ENCODE measurements at places on chromosomes 12 and 14.

DNA sequence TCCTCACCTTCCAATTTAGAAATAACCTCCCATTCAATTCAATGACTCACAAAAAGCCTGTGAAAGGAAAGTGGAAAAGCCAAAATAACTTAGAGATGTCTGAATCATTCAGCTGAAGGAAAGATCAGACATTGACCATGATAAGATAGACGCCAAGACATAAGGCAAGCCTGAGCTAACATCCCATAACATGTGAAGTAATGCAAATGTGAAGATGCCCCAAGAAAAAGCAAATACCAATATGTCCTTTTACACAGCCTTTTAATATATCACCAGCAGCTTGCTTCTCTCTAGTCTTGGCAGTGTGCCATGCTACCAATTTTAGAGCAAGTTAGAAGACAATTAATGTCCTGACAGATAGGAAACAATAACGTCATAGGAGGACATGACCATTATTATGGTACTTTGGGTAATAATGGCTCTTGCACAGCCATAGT is 2.4 kb upstream of the NUMB start:
- no peak for DNase-seq

DNA sequence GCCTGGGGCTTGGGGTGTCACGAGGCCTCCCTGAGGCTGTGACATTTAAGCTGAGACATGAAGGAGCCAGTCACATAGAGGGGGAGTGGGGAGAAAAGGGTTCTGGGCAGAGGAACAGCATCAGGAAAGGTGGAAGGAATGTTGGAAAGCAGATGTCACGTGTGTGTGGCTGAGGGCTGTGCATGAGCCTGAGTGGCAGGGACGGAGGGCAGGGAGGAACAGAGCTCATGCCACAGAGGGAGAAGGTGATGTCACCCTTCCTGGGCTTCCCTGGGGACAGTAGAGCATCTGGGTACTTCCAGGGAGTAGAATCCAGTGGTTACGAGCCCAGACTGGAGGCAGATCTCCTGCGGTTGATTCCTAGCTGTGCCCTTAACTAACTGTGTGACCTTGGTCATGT is 32.0 kb upstream of the JDP2 start:
- no peak for DNase-seq

DNA sequence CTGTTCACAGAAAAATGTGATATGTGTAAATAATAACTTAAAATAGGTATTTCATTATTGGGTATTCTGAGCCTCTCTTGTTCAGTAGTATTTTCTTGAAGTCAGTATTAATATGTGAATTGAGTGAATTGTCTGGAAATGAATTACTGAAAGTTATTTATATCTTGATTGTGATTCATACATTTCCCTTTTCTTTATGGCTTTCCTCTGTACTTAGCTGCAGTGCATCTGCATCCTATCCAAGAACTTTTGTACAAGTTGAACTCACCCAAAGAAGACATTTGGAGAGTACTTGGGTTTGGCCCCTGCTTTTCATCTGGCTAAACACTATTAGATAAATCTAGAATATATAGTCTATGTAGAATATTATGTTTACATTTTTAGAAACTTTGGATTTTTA is 326.0 kb downstream of the RAD51B start:
- no peak for DNase-seq

DNA sequence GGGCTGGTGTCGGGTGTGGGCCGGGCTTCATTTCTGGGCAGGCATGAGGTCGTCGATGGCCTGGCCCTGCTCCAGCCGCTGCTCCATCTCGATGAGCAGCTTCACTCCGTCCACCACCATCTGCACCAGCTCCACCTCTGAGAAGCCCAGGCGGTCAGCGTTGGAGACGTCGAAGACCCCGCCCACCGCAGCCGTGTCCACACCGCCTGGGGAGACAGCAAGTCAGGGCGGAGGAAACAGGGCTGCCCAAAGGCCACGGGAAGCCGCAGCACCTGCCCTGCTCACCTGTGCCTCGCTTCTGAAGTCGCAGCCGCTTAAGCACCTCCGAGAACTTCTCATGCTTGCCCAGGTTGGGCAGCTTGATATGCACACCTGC is 2.8 kb downstream of the CKB start:
- DNase-seq = no peak

DNA sequence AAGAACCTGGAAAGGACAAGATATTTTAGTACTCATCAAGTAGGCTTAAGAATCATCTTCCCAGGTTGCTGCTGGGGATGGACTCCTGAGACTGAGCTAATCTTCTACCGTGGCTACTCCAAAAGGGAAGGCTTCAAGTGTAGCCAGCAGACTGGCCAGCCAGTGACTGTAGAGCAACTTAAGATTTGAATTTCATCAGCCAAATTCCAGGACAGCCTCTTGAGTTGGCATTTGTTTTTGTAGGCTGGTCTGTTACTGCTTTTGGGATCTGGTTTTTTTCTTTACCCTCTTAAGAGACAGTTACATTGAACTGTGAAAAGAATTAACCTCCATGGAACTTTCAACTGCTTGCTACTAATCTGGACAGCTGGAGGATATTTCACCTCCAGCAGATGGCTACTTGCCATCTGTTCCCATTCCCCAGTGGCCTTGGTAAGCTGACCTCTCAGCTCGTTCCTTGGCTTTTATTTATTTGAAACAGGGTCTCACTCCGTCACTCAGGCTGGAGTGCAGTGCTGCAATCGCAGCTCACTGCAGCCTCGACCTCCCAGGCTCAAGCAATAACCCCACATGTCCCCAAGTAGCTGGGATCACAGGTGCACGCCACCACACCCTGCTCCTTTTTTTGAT is 20.7 kb downstream of the VTI1B start:
- DNase-seq = no peak

DNA sequence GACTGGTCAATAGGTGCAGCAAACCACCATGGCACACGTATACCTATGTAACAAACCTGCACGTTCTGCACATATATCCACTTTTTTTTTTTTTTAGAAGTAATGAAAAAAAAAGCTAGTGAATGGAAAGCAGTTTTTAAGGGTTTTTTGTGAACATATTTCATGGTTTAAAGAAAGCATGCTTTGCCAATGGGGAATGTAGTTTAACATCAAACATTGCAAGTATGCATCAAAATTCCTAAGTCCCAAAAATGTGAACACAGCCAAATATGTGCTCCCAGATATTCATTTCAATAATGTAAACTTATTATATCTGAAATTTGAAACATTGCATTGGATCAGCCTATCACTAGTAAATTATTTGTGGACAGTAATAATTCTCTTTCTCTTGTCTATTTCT is 710.4 kb upstream of the FLRT2 start:
- no peak for DNase-seq

GRCh38 chr14:60819575-60819974 is 85.0 kb downstream of the MNAT1 start:
- no peak for DNase-seq

DNA sequence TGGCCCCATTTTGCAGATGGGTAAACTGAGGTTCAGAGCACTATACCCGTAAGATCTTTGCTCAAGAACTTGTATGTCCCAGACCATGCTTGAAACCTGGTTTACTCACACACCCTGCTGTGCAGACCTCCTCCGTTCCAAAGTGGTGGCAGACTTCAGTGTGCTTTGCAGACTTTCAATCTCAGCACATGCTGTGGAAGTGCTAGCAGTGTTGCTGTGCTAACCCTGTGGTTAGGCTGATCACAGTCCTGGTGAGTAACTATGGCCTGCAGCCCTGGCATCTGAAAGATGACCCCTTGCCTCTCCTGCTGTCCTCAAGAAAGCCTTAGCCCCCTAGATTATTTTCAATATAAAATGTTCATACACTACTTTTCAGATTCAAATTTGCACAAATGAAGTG is 450.6 kb downstream of the DPF3 start:
- DNase-seq = no peak

DNA sequence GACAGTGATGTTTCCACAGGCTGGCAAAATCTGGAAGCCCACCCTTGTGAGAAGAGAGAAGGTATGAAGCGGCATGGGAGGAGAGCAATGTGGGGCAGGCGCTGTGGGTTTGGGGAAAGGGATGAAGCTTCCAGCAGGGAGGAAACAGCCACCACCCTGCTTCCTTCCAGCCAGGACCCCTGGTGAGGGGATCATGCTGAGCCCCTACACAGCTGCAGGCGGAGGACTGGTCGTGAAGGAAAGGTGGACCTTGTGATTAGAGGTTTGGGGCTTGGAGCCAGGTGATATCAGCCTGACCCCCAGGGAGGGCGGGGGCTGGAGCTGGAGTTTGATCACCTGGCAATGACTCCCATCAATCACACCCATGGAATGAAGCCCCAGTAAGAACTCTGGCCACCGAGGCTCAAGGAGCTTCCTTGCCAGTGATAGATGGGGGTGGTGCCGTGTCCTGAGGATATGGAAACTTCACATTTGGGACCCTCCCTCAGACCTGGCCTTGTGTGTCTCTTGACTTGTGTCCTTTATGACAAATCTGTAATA is 48.6 kb downstream of the RIMBP2 start:
- DNase-seq = no peak

GRCh38 chr12:47184813-47185212 is 105.1 kb upstream of the AMIGO2 start:
- DNase-seq = no peak

DNA sequence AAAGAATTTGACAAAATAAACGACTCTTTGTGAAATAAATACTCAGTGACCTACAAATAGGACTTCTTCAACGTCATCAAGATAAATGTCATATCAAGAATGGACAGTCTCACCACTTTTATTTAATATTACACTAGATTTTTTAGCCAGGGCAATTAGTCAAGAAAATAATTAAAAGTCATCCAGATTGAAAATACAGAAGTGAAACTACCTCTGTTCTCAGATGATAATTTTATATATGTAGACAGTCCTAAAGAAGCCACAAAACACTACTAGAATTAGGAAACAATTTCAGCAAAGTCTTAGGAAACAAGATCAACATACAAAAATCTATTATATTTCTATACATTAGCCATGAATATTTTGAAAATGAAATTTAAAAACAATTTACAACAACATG is 689.6 kb upstream of the SEL1L start:
- DNase-seq = no peak

GRCh38 chr12:107515446-107515958 is 170.1 kb upstream of the PWP1 start:
- no peak for DNase-seq

- DNase-seq = no peak
Measured at GRCh38 chr12:64088431-64089349, 133.4 kb downstream of the KICS2 start.

DNA sequence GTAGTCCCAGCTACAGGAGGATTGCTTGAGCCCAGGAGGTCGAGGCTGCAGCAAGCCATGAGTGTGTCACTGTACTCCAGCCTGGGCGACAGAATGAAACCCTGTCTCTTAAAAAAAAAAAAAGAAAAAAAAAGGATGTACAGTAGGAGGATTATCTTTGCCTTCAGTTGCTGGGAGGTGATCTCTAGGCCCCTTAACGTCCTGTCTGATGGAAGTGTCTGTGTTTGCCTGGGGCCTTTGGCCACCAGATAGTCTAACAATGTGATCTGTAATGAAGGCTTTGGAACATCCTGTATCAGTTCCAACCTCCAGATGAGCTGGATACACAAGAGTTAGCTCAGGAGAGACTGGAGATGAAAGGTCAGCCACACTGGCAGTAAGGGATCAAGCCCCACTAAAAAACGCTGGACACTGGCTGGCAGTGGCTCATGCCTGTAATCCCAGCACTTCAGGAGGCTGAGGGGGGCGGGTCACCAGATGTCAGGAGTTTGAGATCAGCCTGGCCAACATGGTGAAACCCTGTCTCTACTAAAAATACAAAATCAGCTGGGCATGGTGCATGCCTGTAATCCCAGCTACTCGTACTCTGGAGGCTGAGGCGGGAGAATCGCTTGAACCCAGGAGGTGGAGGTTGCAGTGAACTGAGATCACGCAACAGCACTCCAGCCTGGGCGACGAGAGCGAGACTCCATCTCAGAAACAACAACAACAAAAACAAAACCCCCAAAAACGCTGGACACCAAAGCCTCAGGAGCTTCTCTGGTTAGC is 19.0 kb upstream of the HNF1A start:
- DNase-seq = no peak

- DNase-seq = peak; percentile 12
Measured at GRCh38 chr12:51082561-51083125, 753 bp downstream of the CSRNP2 start.

GRCh38 chr12:114313910-114314309 is 92.0 kb downstream of the TBX5 start:
- DNase-seq = no peak

- no peak for DNase-seq
Measured at GRCh38 chr12:125329239-125330102, 264.2 kb downstream of the AACS start.

DNA sequence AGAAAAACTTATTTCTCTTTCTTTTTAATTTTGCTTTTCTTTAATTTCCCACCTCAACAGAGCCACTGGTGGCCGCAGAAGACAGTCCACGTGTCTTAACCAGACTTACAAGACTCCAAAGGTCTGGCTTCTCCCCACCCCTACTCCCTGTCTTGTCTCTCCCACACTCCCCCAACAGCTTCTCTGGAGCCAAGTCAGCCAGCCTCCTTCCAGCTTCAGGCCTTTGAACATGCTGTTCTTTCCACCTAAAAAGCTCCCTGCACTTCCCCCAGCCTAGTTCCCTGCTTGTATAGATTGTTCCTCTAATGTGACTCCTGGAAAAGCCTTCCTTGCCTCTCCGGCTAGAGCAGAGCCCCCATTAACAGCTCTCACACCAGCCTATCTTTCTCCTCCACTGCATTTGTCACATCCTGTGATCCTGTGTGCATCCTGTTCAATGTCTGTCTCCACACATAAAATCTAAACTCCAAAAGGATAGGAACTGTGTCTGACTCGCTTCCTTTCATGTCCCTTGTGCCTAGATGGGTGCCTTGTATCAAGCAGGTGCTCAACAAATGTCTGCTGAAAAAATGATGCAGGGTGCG is 7.8 kb upstream of the DYNLL1 start:
- no peak for DNase-seq

- DNase-seq = no peak
Measured at GRCh38 chr12:56321027-56321426, 5.2 kb upstream of the CNPY2 start.

- DNase-seq = no peak
Measured at GRCh38 chr12:49692851-49693250, 14.4 kb downstream of the FMNL3 start.

DNA sequence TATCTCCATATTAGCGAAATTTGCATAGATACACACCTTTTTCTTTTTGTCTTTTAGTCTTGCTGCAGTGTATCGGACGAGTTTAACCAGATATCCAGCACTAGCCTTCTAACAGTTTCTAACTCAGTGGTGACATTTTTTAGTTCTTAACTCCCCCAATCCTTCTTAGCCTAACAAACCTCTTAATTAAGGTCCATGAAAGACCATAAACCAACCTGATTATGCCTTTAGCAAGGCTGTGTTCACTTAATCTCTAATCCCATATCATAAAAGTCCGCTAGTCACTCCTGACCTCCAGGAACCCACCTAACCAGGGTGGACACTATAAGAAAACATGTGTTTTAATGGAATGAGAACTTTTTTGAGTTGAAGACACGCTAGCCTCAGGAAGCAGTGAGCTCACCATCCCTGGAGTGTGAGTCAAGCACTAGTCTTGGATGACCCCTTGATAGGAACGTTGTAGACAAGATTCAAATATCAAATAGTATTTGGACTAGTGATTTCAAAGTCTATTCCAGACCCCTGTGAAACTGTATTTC is 9.5 kb downstream of the CDKN1B start:
- DNase-seq = no peak

- peak; percentile 80 for DNase-seq
Measured at GRCh38 chr12:57865084-57865751, 18.7 kb upstream of the CTDSP2 start.

Measured in GM20000 (cell line).